Stimulated activated naive CD4-positive, alpha-beta T cell (primary cell): ENCODE measurements at places on chromosomes 6 and 20.

DNA sequence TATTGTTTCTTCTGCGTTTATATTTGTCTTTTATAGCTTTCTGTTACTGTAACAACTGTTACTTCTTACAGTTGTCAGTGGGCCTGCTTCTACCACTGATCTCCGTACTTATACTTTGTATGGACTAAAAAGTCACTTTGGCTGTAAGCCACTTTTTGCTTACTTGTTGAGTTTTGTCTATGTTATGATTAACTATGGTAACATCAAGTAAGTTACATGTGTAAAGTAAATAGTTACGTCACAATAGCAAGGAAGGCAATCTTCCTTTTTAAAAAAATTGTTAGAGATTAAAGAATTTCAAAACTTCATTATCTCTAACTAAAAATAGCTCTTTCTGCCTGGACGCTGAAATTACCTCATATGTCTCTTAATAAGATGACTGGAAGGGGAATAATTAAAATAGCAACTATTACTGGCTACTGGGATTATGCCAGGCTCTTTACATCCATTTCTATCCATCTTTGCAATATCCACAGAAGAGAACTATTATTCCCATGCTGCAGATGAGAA, 10.9 kb downstream of the TFB1M start:
- no peak for DNase-seq

DNA sequence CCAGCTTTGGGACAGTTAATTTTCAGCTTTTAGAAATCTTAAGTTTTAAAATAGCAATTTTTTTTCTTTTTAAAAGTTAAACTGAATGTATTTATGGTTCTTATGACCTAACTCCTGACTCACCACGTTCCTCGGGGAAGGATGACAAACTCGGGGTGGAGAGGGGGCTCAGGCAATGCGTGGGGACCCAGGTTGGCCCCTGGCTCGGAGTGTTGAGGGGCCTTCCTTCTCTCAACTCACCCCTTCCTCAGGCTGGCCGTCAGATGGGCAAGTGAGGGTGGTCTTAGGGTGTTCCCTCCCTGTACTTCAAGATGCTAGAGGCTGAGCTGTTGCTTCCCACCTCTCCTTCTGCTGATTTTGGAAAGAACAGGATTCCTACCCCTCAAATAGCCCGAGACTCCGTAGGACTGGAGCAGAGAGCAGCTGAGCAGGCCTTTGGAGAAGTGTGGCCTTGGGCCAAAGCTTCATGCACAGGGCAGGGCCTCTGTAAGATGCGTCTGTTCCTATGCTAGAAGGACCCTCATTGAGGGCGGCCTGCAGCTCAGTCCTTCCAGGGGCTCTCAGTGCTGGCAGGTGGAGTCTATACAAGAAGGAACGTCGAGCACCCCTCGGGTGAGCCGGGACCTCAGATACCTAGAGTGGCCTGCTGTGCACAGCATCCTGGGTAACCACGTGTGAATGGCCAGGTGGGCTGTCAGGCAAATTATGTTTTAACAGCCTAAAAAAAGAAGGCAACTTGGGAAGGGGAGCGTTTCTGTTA, 79.3 kb downstream of the TCP11 start:
- no peak for DNase-seq

DNA sequence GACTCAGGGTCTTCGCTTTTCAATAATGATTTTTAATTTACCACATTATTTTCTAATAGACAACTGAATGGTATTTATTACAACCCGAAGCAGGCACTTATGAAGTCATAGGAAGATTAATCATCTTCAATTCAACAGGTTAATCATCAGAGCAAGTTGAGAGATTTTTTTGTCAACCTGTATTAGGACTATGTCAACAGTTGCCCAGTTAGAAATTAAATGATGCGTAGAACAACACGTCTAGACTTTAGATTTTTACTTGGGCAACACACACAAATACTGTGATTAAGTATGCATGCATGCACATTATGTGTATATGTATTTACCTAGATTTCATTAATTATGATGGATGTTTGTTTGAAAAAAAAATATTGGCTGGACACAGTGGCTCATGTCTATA, 4.3 kb downstream of the ILRUN start:
- DNase-seq, result no peak

GRCh38 chr6:135196739-135197510, 15.8 kb downstream of the MYB start:
- no peak for DNase-seq

- no peak for DNase-seq
Observed at GRCh38 chr6:118935331-118935668, 341 bp upstream of the MCM9 start.

GRCh38 chr6:87244380-87244779, 78.0 kb upstream of the SMIM8 start:
- DNase-seq, result no peak

- DNase-seq, result no peak
Observed at GRCh38 chr6:159074120-159074684, 29.4 kb upstream of the TAGAP start.

- no peak for DNase-seq
Observed at GRCh38 chr6:31075528-31075927, 36.8 kb downstream of the C6orf15 start.
